HCT116 (cell line): ENCODE measurements at places on chromosomes 7 and 10. TPM values are rescaled to one million over a fixed set of nuclear protein-coding genes. Genes with fewer than 3 reads are reported as not detected.

Gene PGAM2
- 0.27 TPM for total RNA-seq

Gene TCAF2
- total RNA-seq, result 1.3 TPM

Gene TEX36
- 0.25 TPM for total RNA-seq

Gene SLC39A12
- not detected for total RNA-seq

Gene ECHS1
- total RNA-seq, result 58.0 TPM

Gene PPP1R17
- total RNA-seq, result not detected

Gene DGKI
- total RNA-seq, result 0.15 TPM

Gene PRKAG2
- total RNA-seq, result 23.6 TPM

Gene NPSR1
- not detected for total RNA-seq

Gene PDK4
- total RNA-seq, result 2.1 TPM

Gene ATOH7
- total RNA-seq, result not detected

Gene PHKG1
- total RNA-seq, result 1.1 TPM

Gene ZCCHC24
- 7.0 TPM for total RNA-seq
